Muscle of arm (tissue), 14 donors: ENCODE measurements at places on chromosomes 5 and 9. TPM values are rescaled to one million over a fixed set of nuclear protein-coding genes. Genes with fewer than 3 reads are reported as not detected.

Gene SNCAIP
- polyA plus RNA-seq = 12.8 TPM

- no peak for DNase-seq
These were observed 61.3 kb downstream of the ENC1 start for GRCh38 chr5:74579215-74579614.

Gene SMIM33
- polyA plus RNA-seq = not detected

Gene GOLM1
- 70.3 TPM for polyA plus RNA-seq

DNA sequence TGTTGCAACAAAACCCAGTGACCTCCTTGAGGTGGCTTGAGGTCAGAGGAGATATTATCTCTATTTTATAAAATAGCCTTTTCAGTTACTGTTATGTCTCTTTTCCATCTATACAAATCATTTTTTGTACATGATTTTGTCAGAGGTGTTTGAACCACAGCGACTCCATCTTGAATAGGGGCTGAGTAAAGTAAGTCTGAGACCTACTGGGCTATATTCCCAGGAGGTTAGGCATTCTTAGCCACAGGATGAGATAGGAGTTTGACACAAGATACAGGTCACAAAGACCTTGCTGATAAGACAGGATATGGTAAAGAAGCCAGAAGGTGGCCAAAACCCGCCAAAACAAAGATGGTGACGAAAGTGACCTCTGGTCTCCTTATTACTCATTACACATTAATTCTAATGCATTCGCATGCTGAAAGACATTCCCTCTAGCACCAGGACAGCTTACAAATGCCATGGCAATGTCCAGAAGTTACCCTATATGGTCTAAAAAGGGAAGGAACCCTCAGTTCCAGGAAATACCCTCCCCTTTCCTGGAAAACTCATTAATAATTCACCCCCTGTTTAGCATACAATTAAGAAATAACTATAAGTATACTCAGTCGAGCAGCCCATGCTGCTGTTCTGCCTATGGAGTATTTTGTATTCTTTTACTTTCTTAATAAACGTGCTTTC lies 283.9 kb upstream of the ISL1 start:
- no peak for DNase-seq

DNA sequence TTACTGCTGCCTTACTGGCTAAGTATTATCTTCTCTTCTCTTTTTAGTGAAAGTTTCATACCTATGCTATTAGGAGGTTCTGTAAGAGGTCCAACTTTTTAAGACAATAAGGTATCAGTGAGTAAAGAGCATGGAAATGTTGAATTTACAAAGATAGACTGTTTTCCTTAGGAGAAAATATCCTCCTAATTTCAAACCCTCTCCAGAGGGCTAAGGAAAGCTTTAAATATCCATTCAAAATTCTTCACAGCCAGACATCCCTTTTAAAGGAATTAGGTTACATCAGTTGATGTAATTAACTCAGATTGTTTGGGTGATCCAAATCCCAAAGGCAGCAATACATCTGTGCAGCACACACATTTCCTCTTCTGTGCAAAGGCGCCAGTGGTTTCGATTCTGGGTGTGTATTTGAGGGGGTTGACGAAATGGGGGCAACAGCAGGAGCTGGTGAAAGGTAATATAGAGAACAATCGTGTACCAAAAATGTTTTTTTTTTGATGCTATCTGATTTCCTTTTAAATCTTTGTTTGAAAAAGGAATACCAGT lies 273.8 kb upstream of the RPS23 start:
- DNase-seq = no peak

DNA sequence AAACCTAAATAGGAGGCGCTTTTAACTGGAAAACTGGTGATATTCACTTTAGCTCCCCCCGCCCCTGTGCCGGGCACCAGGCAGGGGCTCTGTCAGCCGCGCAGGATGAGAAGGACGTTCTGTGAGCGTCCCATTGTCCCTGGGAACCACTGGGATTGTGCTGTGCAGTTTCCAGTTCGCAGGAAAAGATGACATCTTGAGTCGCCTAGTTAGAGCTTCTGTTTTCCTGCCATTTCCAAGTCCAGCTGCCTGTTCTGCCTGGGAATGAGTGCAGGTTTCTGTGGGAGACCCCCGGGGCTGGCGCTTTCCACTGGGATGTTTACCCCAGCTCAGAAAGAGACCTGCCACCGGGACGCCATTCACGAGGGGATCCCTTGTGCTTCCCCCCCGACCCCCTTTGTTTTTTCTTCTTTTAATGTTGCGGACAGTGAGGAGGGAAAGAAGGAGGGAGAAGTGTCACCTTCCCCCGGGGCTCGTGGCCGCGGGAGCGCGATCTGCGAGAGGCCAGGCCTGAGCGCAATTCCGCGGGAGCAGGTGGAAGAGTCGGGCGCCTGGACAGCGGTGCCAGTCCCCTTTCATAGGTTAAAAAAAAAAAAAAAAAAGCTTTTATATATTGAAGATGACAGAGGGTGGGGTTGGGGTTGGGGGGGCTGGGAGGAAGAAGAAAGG lies 121.5 kb downstream of the RMI1 start:
- DNase-seq = no peak

GRCh38 chr9:12464910-12465512 lies 228.2 kb upstream of the TYRP1 start:
- DNase-seq = peak; percentile 16

DNA sequence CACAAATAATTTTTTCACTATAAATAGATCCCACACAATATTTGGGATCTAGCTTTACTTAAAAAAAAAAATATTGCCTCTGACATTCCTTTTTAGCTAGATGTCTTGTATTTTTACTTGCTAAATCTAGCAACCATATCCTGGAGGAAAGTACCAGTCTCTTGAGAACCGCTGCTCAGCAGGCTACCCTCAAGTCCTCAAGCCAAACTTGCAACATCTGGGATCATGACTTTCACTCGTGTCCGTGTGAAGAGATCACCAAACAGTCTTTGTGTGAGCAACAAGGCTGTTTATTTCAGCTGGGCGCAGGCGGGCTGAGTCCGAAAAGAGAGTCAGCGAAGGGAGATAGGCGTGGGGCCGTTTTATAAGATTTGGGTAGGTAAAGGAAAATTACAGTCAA lies 180.3 kb upstream of the FER start:
- no peak for DNase-seq

DNA sequence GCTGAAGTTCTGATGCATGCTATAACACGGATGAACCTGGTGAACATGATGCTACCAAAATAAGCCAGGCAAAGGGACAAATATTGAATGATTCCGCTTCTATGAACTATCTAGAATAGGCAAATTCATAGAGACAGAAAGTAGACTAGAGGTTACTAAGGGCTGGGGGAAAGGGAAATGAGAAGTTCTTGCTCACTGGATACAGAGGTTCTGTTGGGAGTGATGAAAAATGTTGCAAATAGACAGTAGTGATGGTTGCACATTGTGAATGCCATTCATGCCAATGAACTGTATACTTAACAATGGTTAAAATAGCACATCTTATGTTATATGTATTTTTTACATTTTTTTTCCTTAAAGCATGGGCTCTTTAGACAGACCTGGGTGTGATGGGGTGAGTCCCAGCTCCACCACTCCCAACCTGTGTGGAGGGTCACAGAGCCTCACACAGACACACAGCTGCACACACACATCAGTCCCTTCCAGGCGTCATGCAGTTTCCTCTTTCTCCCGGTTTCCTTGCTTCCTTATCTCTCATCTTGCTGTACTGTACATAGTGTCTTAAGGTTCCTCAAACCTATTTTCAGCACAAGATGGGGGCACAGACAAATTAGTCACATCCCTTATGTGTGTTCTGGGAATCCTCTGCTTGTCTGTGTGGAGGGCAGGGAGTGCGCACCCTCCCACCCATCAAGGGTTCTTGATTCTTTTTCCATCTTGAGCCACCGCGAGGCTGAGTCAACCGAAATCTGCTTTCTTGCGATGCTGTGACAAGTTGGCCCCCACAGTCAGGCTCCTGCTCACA lies 192.9 kb downstream of the CRB2 start:
- DNase-seq = no peak

DNA sequence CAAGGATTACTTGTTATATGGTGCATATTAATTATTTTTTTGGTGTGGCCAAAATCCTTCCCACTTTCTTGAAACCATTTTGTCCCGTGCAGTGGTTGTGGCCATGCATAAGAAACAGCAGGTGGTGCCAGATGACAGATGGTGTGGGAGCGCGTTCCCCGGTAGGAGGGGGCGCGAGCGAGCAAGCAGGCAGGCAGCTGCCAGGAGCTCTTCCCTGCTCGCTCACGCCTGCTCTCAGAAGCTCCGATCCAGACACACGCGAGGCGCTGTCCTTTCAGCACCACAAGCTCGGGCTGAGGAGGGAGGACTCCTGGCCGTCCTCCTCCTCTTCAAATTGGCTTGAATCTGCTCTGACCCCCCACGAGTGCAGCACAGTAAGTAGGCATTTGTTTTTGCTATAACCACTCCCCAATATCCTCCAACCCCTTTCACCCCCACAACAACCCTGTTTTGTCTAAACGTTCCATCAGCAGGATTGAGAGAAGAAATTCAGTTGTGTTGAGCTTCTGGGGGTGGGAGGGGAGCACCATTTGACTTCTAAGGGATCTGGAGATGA lies at the start of gene NSG2:
TSS of gene NSG2 (plus strand) at position 237 of the 556 bp plus-strand sequence. CDS start 1,050 bp downstream, outside the sequence.
- peak; percentile 90 for DNase-seq

Gene OR1Q1
- not detected for polyA plus RNA-seq

Gene POU4F3
- polyA plus RNA-seq = not detected

Gene SLC4A9
- not detected for polyA plus RNA-seq

DNA sequence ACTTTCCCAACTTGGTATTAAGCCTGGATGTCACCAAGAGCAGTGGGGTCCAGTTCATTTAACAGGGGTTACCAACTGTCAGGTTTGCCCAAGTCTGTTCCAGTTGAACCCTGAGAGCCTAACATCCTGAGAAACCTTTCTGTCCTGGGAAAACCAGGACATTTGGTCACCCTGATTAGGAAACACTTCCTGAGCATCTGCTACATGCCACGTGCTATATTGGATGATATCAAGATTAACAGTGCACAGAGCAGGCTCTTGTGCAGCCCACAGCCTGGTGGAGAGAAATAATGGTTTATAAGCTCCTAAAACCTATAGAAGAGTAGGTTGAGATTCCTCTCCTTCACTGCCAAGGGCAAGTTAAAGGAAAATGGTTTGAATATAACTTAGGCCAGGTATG lies 102.9 kb upstream of the RAD23B start:
- no peak for DNase-seq

GRCh38 chr5:153752890-153753289 lies 262.4 kb downstream of the GRIA1 start:
- DNase-seq = no peak

- DNase-seq = no peak
These were observed 51.0 kb upstream of the FYB1 start for GRCh38 chr5:39270225-39270848.

Gene FGF1
- polyA plus RNA-seq = not detected

DNA sequence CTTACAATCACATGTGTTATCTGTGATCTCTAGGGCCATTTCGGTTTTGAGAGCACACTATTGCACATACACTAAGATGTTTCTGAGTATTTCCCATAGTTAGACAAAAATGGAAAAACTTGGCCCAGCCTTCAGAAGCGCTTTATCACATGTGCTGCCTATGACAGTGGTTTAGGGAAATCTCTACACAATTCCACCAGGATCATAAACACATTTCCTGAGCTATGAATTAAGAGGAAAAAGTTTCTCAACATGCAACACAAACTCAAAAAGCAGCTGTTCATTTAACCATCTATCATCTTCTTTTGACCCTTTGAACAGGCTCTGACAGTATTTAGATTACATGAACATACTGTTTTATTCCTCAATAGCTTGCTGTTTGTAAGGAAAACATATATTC lies 15.1 kb downstream of the FGF1 start:
- peak; percentile 78 for DNase-seq

DNA sequence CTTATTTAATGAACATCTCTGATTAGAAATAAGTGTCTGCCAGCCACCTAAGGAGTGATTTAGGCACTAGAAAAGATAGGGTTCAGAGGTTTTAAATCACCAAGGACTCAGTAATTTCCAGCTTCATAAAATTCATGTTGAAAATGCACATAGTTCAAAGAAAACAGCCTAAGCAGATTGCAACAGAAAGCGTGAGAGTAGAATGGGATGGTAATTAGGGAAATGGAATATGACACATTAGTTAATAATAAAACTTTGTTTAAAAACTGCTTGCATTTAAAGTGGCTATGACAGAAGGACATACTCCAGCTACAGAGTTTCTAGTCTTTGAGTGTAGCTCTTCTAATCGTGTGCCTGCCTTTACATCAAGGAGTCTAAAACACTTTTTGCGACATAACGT lies 490.8 kb downstream of the TLE4 start:
- no peak for DNase-seq

GRCh38 chr5:137672001-137672400 lies 63.9 kb downstream of the KLHL3 start:
- DNase-seq = no peak

DNA sequence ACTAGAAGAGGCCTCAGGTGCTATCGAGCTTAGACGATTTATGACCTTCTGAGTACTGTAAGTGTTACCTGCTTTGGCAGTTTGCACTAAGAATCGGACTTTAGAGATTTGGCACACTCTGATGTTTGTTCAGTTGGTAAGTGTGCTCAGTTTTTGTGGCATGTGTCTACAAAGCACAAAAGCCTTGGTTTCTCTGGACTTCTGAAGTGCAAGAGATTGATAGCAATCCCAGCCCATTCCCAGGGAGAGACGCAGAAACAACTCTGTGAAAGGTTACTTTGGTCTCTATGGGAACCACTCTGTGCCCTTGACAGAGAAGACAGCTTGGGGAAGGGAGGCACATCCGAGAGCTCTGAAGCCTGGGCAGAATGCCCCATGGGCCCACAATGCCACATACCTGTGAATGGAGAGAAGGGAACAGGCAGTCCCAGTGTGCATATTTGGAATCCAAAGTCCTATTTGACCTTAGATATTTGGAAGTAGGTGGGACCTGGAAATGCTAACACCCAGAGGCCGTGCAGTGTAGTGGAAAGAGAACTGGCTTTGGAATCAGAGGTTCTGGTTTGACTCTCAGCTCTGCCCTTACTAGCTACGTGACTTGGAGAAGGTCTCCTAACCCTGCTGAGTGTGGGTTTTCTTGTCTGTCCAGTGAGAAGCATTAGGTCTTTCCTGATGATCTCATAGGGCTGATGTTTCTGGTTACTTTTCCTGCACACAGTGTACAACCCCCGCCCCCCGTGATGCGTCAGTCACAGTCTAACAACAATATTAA lies 194.3 kb upstream of the VLDLR start:
- no peak for DNase-seq

GRCh38 chr9:120846251-120846889 lies 3.6 kb upstream of the PSMD5 start:
- DNase-seq = no peak
